ENCODE measurements at places on chromosomes 2 and 18.

- no peak for DNase-seq
These were observed 29.3 kb upstream of the CEP68 start for GRCh38 chr2:65026704-65027464.

GRCh38 chr18:5868218-5868854, 27.0 kb downstream of the TMEM200C start:
- DNase-seq, result no peak

GRCh38 chr2:227397562-227397961, 9.8 kb upstream of the SCYGR1 start:
- DNase-seq, result no peak

DNA sequence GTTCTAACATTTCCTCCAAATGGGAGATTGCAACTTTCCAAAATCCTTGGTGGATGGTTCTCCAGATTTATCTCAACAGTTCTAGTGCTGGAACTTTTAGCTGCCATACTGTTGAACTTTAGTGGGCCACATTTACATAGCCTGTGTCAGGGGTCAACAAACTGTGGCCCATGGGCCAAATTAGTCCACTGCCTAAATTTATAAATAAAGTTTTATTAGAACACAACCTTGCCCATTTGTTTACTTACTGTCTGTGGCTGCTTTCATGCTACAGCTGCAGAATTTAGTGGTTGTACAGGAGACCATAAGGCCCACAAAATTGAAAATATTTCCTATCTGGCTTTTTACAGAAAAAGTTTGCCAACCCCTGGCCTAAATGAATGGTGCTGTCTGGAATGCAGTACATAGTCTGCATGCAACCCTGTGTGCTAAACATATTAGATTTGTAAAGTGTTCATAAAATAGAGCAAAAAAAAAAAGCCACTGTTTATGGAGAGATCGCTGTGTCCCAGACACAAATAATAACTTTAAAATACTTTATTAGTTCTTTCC, 30.3 kb downstream of the MGAT5 start:
- DNase-seq, result no peak

- no peak for DNase-seq
These were observed 304.7 kb upstream of the HNMT start for GRCh38 chr2:137659616-137660015.

GRCh38 chr18:13266218-13267100, 47.9 kb downstream of the LDLRAD4 start:
- DNase-seq, result no peak

- no peak for DNase-seq
These were observed 11.5 kb downstream of the DNMT3A start for GRCh38 chr2:25330273-25330672.

DNA sequence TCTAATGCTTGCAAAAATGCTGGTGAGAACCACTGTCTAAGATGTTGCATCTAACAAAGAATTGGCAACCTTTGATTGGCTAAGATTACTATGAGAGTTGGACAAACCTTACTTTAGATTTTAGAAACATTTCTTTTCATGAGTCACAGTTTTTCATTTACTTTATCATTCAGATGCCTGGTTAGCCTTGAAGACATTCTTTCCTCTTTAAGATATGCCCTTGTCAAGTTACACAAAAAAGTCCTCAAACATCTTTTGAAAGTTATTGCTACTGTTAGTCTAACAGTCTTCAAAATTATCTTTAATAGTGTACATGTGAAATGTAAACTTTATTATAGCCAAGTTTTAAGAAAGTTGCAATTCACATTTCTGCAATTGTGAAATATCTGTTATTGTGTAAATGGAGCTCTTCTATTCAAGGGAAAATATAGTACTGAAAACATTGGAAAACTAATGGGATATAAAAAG, 276.3 kb downstream of the RND3 start:
- DNase-seq, result no peak

DNA sequence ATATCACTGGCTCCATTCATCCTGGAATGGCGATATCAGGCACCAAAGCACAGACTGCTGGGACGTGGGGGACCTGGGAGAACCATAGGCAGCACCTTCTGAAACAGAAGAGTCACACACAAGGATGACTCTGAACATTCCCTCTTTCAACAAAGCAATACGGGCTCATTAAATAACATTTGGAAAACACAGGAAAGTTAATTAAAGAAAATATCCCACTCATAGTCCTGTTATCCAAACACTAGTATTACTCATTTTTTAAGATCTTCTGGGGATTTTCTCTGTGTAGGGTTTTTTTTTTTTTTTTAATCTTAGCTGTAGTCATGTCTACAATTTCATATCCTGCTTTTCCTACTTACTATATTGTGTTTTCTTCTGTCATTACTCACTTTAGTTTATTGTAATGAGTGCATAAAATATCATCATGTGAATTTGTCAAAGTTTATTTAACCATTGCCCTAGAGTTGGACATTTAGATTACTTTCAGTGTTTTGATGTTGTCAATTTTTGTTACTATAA, 70.0 kb upstream of the SP3 start:
- no peak for DNase-seq

DNA sequence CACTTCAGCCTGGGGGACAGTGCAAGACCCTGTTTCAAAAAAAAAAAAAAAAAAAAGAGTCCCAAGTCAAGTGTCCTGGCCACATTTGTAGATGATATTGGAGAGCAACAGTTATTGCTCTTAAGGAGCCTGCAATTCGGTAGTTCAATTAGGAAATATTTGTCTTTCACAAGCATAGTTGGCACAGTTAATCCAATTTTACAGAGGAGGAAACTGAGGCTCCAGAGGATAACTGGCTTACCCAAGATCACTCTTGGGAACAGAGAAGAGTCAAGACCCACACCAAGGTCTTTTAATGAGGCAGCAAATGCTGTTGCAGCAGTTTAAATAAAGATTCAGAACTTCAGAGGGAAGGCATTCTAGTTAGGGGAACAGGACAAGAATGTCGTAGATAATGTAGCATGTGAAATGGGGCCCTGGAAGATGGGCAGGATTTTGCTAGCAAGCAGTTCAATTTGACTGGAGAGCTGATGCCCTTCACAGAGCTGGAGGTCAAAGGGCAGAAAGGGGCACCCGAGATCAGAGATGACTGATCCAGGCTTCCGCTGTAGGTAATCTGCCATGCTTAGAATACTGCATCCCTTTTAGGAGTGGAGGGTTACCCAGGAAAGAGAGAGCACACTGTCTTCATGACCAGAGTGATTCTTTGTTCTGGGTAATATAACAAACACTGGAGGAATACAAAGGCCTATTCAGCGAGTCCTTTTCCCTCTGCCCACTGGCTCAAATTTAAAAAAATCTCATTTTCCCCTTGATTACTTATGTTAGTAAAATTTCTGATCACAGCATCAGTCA, 3.0 kb downstream of the NPC1 start:
- DNase-seq, result no peak

GRCh38 chr2:120771111-120771780, 35.6 kb downstream of the GLI2 start:
- no peak for DNase-seq
